ENCODE measurements at places on chromosomes 3 and 15. TPM values are rescaled to one million over a fixed set of nuclear protein-coding genes. Genes with fewer than 3 reads are reported as not detected.
A peak's percentile ranks its signal among the peaks of the same experiment; 100 is the strongest.

DNA sequence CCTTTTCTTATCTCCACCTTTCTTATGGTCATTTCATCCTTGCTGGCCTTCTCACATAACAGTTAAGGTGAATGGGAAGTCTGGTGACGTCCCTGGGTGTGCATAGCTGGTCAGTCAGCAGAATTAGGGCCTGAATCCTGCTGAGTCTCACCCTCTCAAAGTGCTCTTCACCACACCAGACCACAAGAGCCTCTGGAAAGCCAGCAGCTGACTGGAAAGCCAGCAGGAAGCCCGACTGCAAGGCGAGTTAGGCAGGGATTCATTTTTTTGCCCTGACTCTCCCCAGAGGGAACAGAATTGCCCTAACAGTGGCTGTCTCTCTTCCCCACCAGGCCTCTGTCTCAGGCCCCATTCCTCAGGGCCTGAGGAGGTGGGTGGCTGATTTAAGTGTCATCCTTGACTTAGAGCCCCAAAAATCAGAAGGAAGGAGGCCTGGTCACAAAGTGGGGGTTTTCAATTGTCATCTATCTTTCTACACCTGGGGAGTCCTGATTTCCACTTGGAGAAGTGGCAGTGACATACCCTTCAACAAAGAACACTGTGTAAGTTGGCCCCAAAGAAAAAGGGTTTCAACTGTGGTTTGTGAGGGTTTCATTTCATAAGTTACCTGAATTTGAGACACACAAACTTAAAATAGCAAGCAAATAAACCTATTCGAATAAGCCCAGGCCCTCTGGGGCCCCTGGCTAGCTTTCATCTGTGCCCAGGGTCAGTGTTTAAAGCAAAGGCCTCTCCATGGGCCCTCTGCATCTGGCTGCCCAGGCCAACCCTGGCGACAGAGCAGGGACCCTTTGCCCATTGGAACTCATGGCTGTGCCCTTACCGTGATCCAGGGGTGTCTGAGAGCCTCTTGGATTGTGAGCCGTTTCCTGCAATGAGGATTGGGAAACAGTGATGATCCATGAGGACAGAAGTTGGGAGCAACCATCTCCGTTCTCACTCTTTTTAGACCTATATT, 90.5 kb upstream of the HERC1 start:
- no peak for DNase-seq

- DNase-seq = no peak
These were observed 49.2 kb upstream of the P3H2 start for GRCh38 chr3:190169877-190170276.

ALS2CL gene
- total RNA-seq = 0.99 TPM

DNA sequence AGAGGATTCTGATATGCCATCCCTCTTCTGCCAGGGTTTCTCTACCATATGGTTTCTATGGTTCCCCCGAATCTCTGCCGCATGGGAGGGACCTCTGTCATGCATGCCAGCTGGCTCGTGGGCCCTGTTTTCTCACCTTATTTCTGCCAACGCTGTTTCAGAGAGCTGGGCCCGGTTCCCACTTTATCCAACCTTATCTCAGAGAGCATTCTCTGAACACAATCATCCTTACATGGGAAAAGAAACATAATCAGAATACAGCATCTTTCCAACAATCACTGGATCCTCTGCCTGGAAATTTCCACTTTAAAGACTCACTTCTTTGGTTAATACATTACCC, 234.5 kb upstream of the ZBTB20 start:
- DNase-seq = no peak

NDN gene
- 27.8 TPM for total RNA-seq

DNA sequence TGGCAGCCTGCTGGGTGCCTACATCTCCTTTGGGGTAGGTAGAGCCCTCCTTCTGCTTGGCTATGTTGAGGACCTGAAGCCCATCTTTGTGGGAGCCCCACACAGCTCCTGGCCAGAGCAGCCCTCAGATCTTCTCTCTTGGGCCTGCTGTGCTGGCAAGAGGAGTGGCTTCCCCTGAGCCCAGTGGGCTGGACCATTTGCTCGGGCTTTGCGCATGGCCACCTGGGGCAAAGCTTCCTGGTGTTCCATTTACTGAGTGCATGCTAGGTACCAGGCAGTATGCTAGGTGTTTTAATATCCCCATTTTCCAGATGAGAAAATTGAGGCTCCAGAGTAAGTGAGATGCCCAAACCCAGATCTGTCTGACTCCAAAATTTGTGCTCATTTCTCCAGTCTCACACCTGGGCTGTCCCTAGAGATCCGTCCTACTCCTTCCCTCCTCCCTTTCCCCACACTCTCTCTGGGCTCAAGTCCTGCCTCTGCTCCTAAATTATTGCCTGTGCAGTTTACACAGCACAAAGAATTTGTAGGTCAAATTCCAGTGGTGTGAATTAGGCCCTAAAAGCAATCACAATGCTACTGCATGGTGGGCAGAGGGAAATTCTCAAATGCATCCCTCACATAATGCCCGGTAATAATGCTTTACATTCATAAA, 39.7 kb downstream of the SLC28A1 start:
- DNase-seq = no peak

DNA sequence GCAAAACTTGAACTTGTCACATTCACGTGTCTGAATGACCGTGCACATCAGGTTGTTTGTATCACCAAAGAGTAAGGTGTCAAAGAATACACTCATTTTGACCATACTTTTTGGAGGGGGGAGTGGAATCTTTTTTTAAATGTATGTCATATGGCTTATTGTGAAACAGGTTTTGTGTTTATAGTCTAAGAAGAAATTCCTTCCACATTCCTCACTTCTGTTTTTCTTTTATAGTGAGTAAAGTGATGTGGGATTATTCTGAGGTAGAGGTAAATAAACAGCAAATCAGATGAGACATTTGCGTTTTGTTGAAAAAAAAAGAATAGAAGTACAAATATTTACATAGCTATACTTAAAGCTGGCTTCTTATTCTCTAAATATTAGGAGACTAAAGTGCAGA, 33.0 kb downstream of the SRP14 start:
- no peak for DNase-seq

- no peak for DNase-seq
These were observed 22.7 kb upstream of the ATP1B3 start for GRCh38 chr3:141853629-141854168.

LHFPL4 gene
- total RNA-seq = not detected

DNA sequence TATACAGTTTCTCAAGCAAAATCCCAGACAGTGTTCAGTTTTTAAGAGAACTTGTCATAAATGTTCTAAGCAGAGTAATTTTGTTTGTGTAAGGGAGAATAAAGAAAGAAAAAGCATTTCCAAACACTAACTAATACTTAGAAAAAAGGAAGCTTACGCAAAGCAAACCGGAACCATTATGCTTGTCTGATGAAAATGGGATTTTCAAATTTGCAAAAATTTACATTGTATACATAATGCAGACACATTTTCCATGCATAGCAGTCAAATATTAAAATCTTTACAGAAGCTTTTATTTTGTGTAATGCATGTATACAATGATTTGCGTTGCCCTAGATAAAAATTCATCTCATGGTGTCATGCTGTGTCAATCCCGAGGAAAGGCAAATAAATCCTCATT, 229.0 kb downstream of the SLC9A9 start:
- DNase-seq = no peak

- DNase-seq = no peak
These were observed 34.8 kb downstream of the MINDY4B start for GRCh38 chr3:150870406-150870805.

AHSG gene
- total RNA-seq = not detected

DNA sequence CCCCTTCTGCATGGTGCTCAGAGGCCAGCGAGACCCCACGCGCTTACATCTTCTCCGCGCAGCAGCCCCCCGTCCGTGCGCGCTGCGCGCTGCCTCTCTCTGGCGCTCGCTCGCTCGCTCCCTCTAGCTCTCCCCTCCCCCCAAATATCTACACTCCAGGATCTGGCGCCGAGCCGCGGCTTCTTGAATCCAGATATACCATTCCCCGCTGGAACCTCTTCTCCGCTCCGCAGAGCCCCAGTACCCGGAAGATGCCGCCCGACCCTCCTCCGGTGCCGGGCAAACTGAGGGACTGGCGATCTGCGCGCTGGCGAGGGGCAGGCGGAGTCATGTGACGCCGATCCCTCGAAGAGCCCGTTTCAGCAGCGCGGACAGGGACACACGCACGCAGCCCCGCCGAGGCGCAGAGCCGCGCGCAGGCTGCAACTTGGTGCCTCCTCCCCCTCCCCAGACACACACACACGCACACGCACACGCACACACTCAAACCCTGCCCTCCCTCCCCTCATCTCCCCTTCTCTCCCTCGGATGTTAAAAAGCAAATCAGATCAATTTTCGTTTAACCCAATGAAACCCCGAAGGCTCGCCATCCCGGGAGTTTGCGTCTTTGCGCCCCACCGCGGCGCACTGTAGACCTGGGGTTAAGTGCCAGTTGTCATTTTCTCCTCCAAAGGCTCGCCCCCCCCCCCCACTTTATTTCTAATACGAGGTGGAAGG, at the start of gene RASGRF1:
TSS of gene RASGRF1 (minus strand) at position 294 of the 717 bp plus-strand sequence. CDS start at position 12, 282 bp downstream.
- DNase-seq = peak; percentile 82

DNA sequence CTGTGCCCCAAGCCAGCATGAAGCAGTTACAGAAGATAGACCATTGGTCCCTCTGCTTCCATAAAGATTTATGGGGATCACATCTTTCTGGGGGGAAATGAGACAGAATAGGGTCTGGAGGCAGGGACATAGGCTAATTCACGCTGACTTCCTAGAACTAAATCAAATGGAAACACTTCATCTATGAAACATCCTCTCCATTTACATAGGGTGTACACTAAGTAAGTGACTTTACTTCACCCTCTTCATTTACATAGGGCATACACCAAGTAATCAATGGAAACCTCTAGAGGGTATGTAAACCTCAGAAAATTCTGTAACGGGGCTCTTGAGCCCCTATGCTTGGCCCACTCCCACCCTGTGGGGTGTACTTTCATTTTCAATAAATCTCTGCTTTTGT, 10.1 kb downstream of the LINS1 start:
- DNase-seq = no peak

- DNase-seq = no peak
These were observed 10.0 kb downstream of the TIMMDC1 start for GRCh38 chr3:119508172-119508845.

DNA sequence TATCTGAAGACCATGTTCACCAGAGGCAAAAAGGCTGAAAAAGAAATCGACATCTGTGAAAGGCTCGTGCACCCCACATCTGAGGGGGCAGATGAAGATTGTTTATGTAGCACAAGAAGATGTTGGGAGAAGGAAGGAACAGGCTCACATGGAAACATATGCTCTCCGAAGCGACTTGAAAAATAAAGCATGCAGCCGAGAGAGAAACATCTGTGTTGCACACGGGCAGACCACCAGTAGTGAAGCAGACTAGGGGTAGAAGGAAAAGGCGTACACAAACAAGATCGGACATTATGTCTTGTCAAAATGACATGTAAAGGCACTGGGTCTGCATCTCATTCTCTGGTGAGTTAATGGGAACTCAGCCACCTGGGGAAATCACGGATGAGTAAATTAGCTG, 356.5 kb downstream of the ZIC4 start:
- no peak for DNase-seq

DNA sequence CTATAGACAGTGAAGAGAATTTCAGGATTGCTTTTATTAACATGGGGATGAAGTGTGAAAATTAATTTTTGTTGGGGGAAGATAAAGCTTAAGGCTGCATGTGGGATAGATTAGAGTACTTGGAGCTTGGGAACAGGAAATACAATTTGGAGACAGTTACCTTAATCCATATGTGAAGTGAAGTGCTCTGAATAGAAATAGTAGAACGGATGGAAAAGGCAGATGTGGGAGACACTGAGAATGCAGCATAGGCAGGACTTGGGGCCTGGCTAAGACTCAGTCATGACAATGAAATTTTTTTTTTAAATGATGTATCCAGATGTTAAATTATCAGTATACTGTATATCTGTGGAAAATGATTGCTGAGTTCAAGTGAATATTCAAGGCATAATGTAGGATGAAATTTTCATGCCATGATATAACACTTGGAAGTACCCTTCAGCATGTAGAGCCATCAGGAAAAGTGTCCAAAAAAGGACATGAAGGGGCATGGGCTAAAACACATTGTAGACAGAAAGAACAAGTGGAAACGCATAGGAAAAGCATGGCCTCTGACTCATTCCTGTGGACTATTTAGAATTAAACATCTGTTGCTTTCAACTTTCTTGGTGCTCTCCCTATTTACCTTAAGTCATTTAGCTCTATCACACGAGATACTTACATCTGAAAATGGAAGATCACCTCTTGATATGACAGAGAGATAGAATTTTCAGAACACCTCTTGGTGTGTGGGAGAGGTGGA, 134.8 kb downstream of the RBMS3 start:
- DNase-seq = no peak

- no peak for DNase-seq
These were observed 493.1 kb downstream of the FHIT start for GRCh38 chr3:60758171-60758570.

FETUB gene
- total RNA-seq = not detected

SHQ1 gene
- 18.0 TPM for total RNA-seq

SLCO3A1 gene
- total RNA-seq = 1.3 TPM

ALDH1A3 gene
- 0.30 TPM for total RNA-seq

CATSPER2 gene
- total RNA-seq = 3.1 TPM

DNA sequence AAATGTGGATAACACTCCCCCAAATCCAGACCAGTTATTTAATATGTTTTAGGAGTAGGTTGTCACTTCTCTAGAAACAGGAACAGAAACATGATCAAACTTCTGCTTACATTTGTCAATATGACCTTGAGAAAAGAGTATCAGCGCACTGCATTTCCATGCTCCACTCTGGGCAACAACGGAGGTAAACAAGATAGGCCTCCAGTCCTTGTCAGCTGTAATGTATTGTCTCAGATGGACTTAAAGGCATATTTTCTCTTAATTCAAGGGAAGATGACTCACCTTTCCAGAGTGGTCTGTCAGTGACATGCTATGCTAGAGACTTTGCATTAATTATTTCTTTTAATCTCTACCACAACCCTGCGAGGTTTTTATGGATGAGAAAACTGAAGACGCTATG, 51.6 kb upstream of the TCF12 start:
- DNase-seq = no peak

- no peak for DNase-seq
These were observed 518.1 kb downstream of the ROBO1 start for GRCh38 chr3:79249701-79250100.

- DNase-seq = no peak
These were observed 168.4 kb downstream of the P3H2 start for GRCh38 chr3:189952272-189952671.

DNA sequence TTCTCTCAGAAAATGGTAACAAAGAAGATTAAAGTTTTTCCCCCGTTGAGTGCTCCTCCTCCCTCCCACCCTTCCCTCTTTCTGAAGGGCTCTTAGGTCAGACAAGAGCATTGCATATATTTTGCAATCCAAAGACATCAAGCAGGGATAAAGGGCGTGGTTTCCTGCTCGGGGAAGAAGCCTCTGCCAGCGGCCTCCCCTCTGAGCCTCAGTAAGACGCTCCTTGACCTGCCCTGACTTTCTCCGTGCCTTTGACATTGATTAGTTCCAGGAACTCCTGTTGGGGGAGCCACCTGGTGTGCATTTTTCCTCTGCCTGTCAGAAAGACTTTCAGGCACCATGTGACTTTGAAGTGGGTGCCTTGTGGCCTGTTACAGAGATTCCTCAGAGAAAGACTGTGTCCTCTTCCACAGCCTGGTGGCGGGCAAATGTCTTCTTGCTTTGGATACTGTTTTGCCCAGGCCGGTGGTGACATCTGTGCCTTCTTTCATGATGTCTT, 87.2 kb upstream of the TBL1XR1 start:
- no peak for DNase-seq

PLA2G4B gene
- 3.2 TPM for total RNA-seq

- DNase-seq = no peak
These were observed 10.3 kb downstream of the TXNRD3 start for GRCh38 chr3:126644615-126645014.

ZNF80 gene
- total RNA-seq = not detected

ASB7 gene
- 13.1 TPM for total RNA-seq

GRCh38 chr15:59282515-59283337, 76.1 kb downstream of the LDHAL6B start:
- DNase-seq = no peak

SLCO2A1 gene
- total RNA-seq = 10.7 TPM

Measured in osteocyte (in vitro differentiated cells).